ENCODE measurements at places on chromosomes 13 and 19. TPM values are rescaled to one million over a fixed set of nuclear protein-coding genes. Genes with fewer than 3 reads are reported as not detected.

Gene LILRB1
- total RNA-seq, result not detected

Gene FCAR
- total RNA-seq, result not detected

Gene ZNF433
- total RNA-seq, result 5.1 TPM

Gene ZNF418
- 8.4 TPM for total RNA-seq

Gene SAFB
- 48.5 TPM for total RNA-seq

Gene PRR22
- 0.26 TPM for total RNA-seq

Gene ANKRD24
- 2.3 TPM for total RNA-seq

Gene CEACAM8
- not detected for total RNA-seq

Gene ZNF256
- 5.1 TPM for total RNA-seq

Gene SHC2
- total RNA-seq, result 3.3 TPM

Gene CEACAM4
- not detected for total RNA-seq

Gene FUT6
- total RNA-seq, result not detected

Gene FGF21
- not detected for total RNA-seq

Gene SSC5D
- 19.3 TPM for total RNA-seq

DNA sequence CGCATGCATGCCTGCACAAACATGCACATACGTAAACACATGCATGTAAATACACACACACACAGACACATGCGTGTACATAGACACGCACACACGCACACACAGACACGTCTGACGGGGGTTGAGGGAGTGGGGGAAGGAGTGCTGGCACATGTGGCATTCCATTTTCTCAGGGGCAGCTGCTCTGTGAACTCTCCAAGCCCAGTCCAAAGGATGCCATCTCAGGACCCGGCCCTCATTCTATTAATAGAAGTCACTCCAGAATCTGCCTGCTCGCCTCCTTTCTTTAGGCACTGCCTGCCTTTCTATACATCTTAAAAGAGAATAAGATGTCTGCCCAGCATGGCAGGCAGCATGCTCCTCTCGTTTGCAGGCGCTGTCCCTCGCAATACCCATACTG lies 5.3 kb downstream of the ARHGEF7 start:
- no peak for DNase-seq

DNA sequence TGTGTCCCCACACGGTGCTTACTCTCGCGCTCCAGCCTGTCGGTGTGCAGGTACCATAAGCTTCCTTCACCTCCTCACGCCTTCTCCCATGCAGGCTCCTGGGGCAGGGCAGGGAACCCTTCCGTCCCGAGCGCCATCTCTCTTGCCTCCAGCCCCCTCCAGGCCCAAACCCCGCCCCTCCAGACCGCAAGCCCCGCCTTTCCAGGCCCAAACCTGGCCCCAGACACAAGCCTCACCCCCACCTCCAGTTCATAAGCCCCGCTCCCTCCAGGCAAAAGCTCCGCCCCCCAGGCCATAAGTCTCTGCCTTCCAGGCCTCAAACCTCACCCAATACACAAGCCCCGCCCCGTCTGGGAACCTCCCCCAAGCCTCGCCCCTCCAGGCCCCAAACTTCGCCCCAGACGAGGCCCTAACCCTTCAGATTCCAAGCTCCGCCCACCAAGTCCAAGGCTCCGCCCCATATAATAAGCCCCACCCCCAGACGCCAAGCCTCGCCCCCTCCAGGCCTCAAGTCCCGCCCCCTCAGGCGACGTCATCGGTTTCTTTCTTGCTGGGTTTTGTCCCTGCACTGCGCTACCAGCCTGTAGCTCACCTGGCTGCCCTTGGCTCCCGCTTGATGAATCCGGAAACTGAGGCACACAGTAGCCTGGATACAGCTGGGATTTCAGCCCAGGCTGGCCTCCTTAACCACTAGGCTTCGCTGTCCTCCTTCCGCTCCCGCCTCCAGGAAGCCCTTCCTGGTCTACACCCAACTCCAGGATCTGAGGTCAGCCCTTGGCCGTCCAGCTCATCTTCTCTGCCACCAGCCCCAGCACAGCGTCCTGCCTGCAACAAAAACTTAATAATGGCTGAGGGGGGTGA lies 16.1 kb downstream of the MKNK2 start:
- peak; percentile 56 for DNase-seq

- no peak for DNase-seq
These were observed 233.6 kb downstream of the SLITRK6 start for GRCh38 chr13:85565652-85566051.

- no peak for DNase-seq
These were observed 32.5 kb downstream of the ZNF582 start for GRCh38 chr19:56360841-56361240.

DNA sequence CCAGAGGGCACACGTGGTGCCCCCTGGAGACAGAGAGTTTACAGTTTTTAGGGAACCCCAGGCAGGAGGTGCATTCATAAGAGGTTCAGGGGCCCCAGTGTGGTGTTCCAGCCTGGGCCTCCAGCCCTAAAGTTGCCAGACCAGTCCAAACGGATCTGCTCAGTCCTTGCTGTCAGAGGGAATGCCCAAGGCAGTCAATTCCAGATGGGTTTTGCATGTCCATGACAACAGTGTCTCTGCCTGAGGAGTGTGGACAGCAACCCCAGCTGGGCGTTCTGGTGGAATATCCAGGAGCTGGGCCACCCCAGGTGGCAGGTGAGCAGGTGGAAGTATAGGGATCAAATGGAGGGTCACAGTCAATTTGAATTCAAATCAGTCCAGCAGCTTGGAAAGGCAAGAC lies 25.3 kb downstream of the FBXO27 start:
- DNase-seq, result no peak

DNA sequence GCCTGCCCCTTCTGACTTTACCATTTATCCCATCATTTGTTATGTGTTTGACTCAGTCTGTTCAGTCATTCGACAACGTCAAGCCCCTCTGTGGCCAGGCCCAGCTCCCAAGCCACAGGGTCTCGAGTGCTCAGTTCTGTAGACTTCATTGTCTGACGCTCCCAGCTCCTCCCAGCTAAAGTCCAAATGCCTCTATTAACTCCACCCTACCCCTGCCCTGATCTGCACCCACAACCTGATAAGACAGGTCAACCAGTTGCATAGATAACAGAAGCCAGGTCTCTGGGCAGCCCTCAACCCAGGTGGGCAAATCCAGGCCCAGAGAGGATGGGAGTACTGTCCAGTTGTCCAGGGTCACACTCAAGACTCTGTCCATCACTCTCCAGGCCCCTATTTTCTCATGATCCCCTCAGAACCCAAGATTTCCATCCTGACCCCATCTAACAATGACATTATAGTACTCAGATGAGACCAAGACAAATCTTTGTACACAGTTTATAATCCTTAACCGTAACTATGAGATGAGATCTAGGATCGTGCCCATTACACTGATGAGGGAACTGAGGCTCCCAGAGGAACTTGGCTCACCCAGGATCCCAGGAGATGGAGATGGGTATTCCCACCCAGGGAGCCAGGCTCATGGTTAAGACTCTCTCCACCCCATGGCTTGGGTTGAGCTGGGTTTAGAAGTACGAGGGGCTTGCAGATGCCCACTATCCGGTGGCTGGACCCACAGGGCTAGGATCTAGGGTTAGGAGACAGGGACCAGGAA lies 1.1 kb downstream of the TM6SF2 start:
- no peak for DNase-seq

DNA sequence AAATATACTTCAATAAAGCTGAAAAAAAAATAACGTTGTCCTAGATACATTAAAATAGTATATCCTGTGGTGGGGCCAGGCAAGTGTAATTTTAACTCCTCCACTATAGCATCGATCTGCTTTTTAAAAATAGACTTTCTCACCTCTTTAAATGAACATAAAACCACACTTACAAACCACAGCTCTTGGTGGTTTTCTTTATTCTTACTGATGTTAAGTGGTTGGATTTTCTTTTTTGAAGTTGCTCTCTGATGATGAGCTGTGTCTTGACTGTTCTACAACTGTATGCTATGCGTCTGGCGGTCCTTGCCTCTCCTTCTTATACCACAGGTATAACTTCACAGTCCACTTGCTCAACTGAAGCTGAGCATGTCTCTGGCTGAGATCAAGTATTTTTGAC lies 721.5 kb upstream of the KLHL1 start:
- DNase-seq, result no peak

GRCh38 chr13:50783717-50784290 lies 59.7 kb downstream of the DLEU7 start:
- DNase-seq, result no peak

DNA sequence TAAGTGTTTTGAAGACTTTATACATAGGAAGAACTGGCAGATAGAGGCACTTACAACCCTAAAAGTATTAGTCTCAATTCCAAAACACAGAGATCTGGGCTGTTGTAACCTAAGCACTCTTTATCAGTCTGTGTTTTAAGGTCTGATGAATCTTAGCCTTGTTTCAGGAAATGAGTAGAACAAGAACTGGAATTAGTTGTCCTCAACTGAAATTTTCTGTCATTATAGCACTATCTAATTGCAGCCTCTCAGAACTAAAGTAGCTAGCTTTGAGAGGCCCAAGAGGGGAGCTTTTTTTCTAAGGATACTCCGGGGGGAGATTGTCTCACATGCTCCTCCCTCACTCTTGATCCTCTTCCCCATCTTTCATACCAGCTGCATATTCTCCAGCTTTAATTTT lies 13.1 kb downstream of the HNRNPM start:
- no peak for DNase-seq

GRCh38 chr19:12784394-12784870 lies 6.9 kb upstream of the JUNB start:
- DNase-seq, result no peak

DNA sequence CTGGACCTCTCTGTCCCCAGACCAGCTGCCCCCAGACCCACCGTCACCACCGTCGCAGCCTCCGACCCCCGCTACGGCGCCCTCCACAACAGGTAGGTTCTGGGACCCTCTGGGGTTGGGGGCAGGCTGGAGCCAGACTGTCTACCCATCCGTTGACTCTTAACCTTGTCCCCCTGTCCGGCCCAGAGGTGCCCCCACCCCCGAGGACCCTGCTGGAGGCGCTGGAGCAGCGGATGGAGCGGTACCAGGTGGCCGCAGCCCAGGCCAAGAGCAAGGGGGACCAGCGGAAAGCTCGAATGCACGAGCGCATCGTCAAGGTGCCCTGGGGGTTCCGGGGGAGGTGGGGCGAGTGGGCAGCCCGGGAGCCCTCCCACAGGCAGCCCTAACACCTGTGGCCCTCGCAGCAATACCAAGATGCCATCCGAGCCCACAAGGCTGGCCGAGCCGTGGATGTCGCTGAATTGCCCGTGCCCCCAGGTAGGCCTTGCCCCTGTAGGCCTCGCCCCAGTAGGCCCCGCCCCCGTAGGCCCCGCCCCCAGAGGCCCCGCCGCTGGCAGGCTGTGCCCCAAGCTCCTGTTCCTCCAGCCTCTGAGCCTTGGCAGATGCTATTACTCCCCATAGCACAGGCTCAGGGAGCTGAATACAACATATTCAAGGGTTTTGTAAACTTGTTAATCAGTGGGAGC lies 12.9 kb downstream of the CC2D1A start:
- no peak for DNase-seq

DNA sequence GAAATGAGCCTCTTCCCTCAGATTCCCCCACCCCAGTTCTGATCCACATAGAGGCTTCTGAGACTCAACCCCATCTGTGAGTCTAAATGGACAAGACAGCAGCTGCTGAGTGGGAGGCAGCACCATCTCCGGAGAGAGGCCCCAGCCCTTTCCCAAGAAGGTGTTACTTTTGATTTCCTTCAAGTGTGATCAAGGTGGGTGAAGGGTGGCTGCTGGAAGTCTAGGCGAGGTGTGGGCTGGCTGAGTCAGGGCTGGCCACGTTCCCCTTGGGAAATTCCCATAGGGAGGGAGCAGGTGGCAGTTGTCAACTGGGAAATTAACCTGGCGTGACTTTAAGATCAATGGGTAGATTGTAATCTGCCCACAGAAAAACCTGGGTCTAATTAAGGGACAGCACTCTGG lies 148.0 kb downstream of the FOXO1 start:
- DNase-seq, result no peak

- DNase-seq, result peak; percentile 44
These were observed 58.0 kb downstream of the ERCC5 start for GRCh38 chr13:102903659-102904407.

DNA sequence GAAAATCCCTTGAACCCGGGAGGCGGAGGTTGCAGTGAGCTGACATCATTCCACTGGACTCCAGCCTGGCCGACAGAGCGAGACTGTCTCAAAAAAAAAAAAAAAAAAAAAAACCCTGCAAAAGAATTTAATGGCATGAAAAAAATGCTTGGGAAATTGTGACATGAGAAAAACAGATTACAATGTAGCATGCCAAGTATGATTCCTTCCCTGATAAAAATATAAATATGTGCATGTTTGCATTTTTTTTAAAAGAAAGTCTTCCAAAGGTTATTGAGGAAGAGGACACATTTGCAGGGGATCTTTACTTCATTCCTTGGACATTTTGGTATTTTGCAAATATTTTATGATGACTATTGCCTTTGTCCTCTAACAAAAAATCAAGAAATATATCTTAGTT lies 14.5 kb upstream of the ZBTB32 start:
- DNase-seq, result peak; percentile 2

DNA sequence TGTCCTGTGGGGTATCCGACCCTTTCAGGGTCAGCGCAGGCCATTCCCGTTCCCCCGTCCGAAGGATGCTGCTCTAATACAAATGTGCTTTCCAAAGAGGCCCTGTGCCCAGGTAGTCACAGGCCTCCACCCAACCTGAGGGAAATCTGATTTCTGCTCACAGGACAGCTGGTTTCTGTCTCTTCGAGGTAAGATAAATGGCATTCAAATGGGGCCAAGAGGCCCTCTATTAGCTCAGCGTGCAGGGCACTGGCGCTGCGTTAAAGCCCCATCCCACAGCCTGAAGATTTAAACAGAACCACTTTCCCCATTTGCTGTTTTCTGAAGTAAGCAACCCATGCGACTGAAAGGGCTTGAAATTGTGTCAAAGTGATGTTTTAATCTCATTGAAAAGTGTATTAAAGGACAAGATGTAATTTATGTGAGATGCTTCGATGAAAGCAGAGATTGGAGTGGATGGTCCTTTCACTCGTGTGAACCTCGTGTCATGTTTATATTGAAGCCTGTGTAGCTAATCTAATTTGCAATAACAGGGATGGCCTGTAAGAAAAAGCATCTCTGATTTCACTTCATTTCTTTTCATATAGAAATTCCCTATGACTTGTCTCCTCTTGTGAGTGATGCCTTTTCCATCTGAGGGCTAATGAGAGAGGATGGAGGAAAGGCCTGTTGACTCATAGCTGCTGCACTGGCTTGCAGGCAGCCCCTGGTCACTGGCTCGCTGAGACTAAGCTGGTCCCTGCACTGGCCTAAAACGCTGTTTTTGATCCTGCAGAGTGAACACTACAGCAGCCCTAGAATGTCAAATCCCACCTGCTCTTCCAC lies 7.3 kb upstream of the SOX1 start:
- no peak for DNase-seq

GRCh38 chr13:98460516-98460915 lies 116.4 kb downstream of the STK24 start:
- no peak for DNase-seq

DNA sequence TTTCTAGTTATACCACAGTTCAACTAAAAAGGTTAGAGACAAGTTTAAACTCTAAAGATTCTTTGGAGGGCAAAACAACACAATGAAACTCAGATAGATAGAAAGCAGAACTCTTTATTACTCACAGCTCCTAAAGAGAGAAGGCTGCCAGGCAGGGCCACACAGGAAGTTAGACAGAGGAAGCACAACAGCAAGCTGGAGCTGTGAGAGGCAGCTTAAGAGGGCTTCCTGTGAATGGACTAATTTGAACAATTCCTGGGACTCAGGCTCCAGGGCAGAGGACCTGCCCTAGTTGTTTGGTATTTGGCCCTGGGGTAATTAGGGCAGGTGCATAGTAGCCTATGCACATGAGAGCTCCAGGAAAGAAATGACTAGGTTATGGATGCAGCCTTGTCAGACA lies 803.6 kb downstream of the DIAPH3 start:
- no peak for DNase-seq

GRCh38 chr19:38869160-38869835 lies 8.8 kb downstream of the RINL start:
- DNase-seq, result no peak

GRCh38 chr19:32864318-32865007 lies 5.1 kb downstream of the SLC7A9 start:
- DNase-seq, result no peak
